ENCODE measurements at places on chromosomes 12 and 14. TPM values are rescaled to one million over a fixed set of nuclear protein-coding genes. Genes with fewer than 3 reads are reported as not detected.
A peak's percentile ranks its signal among the peaks of the same experiment; 100 is the strongest.

Gene CCDC175
- total RNA-seq, result not detected

Gene P2RX2
- not detected for total RNA-seq

GRCh38 chr12:132150780-132151144 lies 6.5 kb downstream of the NOC4L start:
- no peak for DNase-seq

GRCh38 chr12:86634456-86635410 lies 378.5 kb upstream of the MGAT4C start:
- DNase-seq, result peak; percentile 30

GRCh38 chr14:68342216-68342763 lies 450.6 kb downstream of the ZFP36L1 start:
- DNase-seq, result no peak

GRCh38 chr14:30214014-30214413 lies 286.4 kb upstream of the PRKD1 start:
- no peak for DNase-seq

GRCh38 chr12:69484428-69484827 lies 14.2 kb downstream of the FRS2 start:
- DNase-seq, result peak; percentile 34

DNA sequence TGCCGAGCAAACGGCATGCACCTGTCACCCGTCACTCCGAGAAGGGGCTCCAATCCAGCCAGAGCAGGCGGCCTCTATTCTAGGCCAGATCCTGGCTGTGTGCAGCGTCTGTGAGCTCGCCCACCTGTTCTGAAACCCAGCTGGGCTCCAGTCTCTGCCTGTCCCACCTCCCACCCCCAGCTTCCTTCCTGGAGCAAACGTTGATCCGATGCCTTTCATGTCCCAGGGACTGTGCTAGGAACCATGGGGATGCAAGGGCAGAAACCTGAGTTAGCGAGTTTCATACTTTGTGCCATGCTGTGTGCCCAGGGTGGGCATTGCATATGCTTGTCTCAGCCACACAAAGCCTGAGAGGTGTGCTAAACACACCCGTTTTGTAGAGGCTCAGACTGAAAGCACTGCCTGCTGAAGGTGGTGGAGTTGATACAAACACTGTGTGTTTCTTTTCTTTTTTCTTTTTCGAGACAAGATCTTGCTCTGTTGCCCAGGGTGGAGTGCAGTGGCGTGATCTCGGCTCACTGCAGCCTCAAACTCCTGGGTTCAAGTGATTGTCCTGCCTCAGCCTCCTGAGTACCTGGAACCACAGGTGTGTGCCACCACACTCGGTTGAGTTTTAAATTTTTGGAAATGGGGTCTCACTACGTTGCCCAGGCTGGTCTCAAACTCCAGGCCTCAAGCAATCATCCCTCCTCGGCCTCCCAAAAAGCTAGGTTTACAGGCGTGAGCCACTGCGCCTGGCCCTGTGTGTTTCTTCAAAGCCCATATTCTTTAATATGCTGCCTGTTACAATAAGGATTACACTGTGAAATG lies 84.1 kb upstream of the MED13L start:
- DNase-seq, result no peak

DNA sequence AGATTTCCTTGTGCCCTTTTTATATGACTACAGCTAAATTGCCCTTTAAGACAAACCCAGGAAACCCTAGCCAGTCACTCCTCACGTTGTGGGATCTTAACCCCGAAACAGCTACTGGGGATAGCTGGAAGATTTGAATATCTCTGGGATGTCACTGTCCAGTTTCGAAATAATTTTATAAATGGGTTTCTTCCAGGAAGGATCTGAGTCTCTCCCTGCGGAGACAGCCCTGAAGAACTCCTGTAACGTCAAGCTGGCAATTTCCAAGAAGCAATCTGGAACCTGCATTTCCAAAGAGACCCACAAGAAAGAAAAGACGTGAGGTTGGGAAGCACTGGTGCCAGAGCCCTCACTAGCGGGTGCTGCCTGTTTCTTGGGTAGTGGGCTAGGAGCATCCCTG lies 20.9 kb downstream of the PROX2 start:
- no peak for DNase-seq

- no peak for DNase-seq
Measured at GRCh38 chr14:68828698-68829097, 35.8 kb upstream of the ZFP36L1 start.

- no peak for DNase-seq
Measured at GRCh38 chr14:66425402-66425801, 60.8 kb upstream of the CCDC196 start.

DNA sequence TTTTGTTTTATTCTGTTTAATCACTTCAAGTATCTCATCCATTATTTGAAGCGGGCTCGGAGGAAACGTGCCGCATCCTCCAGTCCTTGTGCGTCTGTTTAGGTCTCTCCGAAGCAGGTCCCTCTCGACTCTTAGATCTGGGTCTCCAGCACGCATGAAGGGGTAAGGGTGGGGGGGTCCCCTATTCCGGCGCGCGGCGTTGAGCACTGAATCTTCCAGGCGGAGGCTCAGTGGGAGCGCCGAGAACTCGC lies 311 bp upstream of the LGR5 start:
- no peak for DNase-seq

GRCh38 chr12:80157645-80158044 lies 58.3 kb downstream of the OTOGL start:
- peak; percentile 47 for DNase-seq

All from fibroblast of the aortic adventitia (primary cell).